ENCODE measurements at places on chromosomes 5 and 9.

DNA sequence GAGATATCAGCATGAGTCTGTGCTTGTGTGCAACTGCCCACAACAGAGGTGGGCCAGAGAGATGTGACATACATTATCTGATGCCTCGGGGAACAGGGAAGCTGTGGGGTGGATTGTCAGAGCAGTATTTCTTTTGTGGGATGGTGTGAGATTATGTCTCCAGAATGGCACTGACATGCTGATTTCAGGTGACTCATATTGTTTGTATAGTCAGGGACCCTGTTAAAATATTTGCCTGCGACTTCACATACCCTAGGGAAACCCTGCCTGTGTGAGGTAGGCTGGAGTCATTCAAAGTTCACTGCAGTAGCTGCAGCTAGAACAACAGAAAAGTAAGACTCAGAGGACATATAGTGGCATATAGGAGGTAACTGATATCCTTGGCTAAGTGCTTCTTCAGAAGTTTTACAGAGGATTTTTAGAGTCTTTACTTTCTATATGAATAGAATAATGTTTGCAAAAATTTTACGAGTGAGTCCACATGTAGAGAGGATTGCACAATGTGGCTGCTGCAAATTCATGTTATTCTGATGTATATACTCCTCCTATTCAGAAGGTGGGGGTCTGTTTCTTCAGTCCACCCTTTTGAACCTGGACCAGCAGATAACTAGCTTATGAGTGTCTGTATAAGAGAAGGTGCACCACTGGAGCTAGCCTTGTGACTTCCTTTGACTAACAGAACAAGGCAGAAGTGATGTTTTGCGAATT lies 89.3 kb downstream of the MACIR start:
- no peak for DNase-seq

DNA sequence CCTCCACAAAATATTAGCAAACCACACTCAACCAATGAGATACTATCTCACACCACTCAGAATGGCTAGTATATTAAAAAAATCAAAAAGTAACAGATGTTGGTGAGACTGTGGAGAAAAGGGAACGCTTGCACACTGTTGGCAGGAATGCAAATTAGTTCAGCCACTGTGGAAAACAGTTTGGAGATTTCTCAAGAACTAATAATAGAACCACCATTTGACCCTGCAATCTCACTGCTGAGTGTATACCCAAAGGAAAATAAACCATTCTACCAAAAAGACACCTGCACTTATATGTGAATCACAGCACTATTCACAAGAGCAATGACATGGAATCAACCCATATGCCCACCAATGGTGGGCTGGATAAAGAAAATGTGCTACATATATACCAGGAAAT lies 393.5 kb downstream of the PDE4D start:
- DNase-seq = no peak

DNA sequence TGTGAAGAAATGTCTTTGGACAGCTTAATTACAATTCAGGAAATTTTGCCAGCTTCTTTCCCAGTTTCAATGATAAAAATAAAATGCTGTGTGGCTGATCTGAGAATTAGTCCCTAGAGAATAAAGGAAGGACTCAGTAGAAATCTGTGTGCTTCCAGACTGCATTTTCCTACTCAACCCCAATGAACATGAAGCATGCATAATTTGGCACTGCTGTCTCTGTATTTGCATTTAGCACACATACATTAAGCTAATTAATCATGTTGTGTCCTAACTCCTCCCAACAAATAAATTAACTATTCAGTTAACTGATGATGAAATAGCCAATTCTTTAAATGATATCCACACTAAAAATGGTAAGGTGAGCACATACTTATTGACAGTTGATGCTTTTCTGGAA lies 380.0 kb upstream of the RORB start:
- DNase-seq = no peak

- peak; percentile 31 for DNase-seq
These were observed 678 bp downstream of the SLC2A6 start for GRCh38 chr9:133477992-133478850.

- no peak for DNase-seq
These were observed 96.4 kb upstream of the VLDLR start for GRCh38 chr9:2525147-2525546.

GRCh38 chr5:8949908-8950307 lies 596.0 kb downstream of the SEMA5A start:
- no peak for DNase-seq

DNA sequence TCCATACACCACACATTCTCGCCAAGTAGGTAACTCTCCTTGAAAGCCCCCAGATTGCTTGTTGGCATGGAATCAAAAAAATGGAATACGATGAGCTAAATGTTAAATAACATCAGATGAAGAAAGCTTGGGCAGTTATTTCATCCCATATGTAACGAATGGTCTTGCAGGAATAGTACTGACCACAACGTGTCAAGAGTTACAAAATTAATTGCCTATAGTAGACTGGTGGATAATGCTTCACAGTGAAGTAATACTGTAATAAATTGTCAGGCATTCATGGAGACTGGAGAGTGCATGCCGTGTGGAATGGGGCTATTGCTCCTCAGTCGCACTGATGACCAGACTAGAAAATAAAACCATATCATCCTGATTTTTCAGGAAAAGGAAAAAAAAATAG lies 1628.7 kb downstream of the MAT2B start:
- DNase-seq = no peak

DNA sequence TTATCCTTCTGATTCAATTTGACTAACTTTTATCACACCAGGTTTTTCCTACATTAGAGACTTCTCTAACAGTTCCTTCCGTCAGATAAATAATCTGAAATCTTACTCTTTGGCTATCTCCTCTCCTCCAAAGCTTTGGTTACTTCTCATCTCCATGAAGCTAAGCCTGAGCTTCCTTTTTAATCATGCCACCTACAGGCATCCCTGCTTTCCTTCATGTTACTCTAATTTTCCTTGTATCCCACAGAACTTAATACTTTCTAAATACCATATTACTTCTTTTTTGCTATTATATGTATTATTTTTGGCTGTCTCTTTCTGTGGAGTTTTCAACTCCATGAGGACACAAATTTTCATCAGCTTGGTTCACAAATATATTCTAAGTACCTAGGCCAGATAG lies 49.7 kb downstream of the C9 start:
- no peak for DNase-seq

DNA sequence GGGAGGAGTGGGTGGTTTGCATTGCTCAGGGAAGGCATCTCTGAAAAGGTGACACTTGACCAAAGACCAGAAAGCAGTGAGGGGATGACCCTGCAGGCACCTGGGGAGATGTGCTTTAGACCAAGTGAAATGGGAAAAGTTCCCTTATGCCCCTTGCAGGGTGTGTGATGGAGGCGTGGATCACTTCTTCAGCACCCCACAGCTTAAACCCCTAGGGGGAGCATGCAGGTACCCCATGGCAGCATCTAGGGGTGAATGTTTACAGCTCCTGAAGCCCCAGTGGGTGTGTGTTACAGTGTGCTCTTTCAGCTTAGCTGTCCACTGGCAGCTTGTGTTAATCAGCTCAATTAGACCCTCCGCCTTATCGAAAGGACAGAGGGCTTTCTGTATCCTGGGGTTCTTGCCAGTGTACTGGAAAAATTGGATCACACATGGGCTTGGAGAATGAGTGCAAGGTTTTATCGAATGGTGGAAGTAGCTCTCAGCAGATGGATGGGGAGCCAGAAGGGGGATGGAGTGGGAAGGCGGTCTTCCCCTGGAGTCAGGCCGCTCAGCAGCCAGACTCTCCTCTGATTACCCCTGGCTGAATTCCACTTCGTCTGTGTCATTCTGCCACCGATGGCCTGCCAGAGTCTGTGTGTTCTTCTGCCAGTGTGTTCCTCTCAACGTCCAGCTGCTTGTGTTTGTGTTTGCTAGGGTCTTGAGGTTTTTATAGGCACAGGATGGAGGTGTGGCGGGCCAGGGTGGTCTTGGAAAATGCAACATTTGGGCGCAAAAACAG lies 6.3 kb downstream of the BHMT2 start:
- DNase-seq = no peak

- no peak for DNase-seq
These were observed 4.5 kb upstream of the CDK7 start for GRCh38 chr5:69230181-69230580.

DNA sequence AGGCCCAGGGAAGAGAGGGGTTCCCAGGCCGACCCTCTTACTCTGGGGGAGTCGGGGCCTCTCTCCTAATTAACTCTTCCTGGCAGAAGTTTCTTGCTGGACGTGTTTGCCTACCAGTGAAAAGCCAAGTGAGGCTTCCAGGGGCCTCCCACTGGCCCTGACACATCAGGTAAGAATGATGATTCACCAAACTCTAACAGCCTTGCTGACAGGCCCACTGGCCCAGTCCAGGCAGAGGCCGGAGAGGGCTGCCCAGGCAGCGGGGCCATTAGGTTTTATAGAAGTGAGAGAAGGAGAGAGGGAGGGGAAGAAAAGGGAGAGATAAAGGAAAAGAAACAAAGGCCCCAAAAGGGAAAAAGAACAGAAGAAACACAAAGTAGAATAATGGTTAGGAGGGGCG lies 50.8 kb upstream of the FOXE1 start:
- peak; percentile 19 for DNase-seq

- no peak for DNase-seq
These were observed 140.8 kb upstream of the ZNF608 start for GRCh38 chr5:124887223-124887622.

DNA sequence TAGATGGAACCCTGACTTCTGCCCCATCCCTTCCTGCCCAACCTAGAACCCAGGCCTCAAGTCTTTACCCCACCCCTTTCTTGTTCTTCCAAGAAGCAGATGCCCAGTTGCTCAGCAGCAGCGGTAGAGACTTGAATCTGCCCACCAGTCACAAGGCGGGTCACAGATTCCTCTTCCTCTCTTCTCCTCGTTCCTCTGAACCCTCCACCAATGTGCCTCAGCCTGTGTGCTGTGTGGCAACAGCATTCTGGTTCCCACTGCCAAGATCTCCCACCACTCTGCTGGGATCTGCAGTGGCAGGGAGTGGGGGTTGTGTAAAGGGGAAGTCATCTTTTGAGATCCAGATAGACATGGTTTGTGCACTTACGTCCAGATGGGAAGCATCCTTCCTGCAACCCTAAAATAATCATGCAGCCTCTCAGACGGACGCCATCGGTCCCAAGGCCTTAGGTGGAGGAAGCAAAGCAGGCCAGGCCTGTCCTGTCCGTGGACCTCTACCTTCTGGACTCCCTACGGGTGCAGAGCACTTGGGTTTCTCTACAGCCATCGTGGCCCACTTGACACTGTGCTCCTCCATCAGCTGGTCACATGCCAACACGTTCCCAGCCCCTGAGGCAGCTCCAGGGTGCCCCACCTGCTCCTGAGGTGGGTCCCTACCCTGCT lies 7.7 kb upstream of the RPL26L1 start:
- DNase-seq = no peak
